ENCODE measurements at places on chromosomes 5 and 9. TPM values are rescaled to one million over a fixed set of nuclear protein-coding genes. Genes with fewer than 3 reads are reported as not detected.

GZMA gene
- not detected for polyA plus RNA-seq

NUTM2F gene
- not detected for polyA plus RNA-seq

ADRB2 gene
- polyA plus RNA-seq: not detected

SLC34A3 gene
- not detected for polyA plus RNA-seq

OTULINL gene
- polyA plus RNA-seq: 1.3 TPM

FOXD4L6 gene
- not detected for polyA plus RNA-seq

FREM1 gene
- 1.6 TPM for polyA plus RNA-seq

IL9 gene
- not detected for polyA plus RNA-seq

TAS2R1 gene
- not detected for polyA plus RNA-seq

CER1 gene
- polyA plus RNA-seq: not detected

QRFP gene
- not detected for polyA plus RNA-seq

TMEM8B gene
- polyA plus RNA-seq: 7.1 TPM

IL3 gene
- not detected for polyA plus RNA-seq

SLC27A6 gene
- 7.9 TPM for polyA plus RNA-seq

DNM1 gene
- 35.0 TPM for polyA plus RNA-seq

RETREG1 gene
- 400 TPM for polyA plus RNA-seq

ACTBL2 gene
- not detected for polyA plus RNA-seq

TXNDC8 gene
- polyA plus RNA-seq: not detected

FBXL7 gene
- polyA plus RNA-seq: not detected

F2RL1 gene
- polyA plus RNA-seq: not detected

ADGRV1 gene
- 36.2 TPM for polyA plus RNA-seq

ADGRD2 gene
- not detected for polyA plus RNA-seq

IL5 gene
- not detected for polyA plus RNA-seq

GMCL2 gene
- polyA plus RNA-seq: not detected

WNK2 gene
- polyA plus RNA-seq: 17.7 TPM

SMIM3 gene
- 1.7 TPM for polyA plus RNA-seq

LCNL1 gene
- polyA plus RNA-seq: not detected

PRDM9 gene
- polyA plus RNA-seq: not detected

PIP5K1B gene
- 47.0 TPM for polyA plus RNA-seq

PCDHGA7 gene
- 1.8 TPM for polyA plus RNA-seq

TMEM174 gene
- not detected for polyA plus RNA-seq

ANXA2R gene
- polyA plus RNA-seq: 0.28 TPM

FAM163B gene
- not detected for polyA plus RNA-seq

PTPRD gene
- 17.0 TPM for polyA plus RNA-seq

FSD1L gene
- polyA plus RNA-seq: 28.1 TPM
